Stimulated activated CD4-positive, alpha-beta T cell treated with anti-CD3 and anti-CD28 coated beads, Interleukin-15, amount 100 ng/mL, for 1 hour (primary cell): ENCODE measurements at places on chromosomes 1 and 21.
A peak's percentile ranks its signal among the peaks of the same experiment; 100 is the strongest.

GRCh38 chr1:229798558-229798957 lies 172.5 kb downstream of the URB2 start:
- no peak for DNase-seq

DNA sequence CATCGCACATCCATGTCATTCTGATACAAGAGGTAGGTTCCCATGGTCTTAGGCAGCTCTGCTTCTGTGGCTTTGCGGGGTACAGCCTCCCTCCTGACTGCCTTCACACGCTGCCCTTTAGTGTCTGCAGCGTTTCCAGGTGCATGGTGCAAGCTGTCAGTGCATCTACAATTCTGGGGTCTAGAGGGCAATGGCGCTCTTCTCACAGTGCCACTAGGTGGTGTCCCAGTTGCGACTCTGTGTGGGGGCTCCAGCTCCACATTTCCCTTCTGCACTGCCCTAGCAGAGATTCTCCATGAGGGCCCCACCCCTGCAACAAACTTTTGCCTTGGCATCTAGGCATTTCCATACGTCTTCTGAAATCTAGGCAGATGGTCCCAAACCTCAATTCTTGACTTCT lies 138.2 kb upstream of the BRINP3 start:
- no peak for DNase-seq

DNA sequence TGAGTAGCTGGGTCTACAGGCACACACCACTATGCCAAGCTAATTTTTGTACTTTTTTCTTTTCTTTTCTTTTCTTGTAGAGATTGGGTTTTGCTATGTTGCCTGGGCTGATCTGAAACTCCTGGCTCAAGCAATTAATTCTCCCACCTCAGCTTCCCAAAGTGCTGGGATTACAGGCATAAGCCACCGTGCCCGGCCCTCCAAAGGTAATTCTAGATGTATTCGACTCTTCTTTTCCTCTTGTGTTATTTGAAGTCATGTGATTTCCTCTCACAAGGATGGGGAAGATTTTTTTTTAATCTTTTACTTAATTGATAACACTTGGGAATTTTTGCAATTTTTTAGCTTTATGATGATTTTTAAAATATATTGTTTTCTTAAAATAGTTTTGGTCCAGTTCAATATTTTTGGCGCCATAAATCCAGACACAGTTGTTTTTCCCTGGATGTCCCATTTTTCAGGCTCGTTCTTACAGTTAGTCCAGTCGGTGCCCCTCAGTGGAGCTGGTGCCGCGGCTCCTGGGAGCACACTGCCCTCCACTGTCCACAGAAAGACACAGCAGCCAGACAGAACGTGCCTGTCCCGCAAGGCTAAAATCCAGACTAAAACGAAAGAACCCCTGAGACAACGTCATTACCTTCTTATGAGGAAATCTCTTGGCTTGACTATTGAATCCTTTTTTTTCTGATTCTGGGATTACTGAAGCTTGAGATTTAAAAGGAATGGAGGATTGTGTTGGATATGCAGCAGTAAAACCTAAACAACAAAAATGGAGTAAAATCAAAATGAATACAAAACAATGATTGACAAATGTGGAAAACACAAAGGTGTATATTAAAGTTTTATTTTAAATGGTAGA lies 22.4 kb downstream of the STPG1 start:
- DNase-seq = peak; percentile 46

- no peak for DNase-seq
These were observed 11.5 kb downstream of the MCOLN2 start for GRCh38 chr1:84985365-84985764.

GRCh38 chr1:82317671-82318070 lies 516.9 kb downstream of the ADGRL2 start:
- no peak for DNase-seq

- peak; percentile 53 for DNase-seq
These were observed 570 bp upstream of the NEK7 start for GRCh38 chr1:198156111-198156744.
